ENCODE measurements at places on chromosomes 1 and 21. TPM values are rescaled to one million over a fixed set of nuclear protein-coding genes. Genes with fewer than 3 reads are reported as not detected.

DNA sequence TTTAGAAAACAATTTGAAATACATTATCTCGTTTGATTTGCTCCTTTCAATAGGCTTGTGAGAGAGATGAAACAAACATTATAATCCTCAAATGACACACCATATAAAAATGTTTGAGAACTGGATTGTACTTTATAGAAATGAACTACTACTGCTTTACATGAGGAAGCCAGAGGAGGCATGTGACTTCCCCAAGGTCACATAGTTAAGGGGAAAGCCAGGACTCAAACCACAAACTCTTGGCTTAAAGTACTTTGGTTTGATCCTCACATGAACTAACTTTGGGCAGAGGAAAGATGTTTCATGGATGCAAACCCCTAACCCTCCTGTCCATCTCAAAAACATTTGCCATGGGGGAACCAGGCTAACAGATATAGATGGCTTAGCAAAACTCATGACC, 4.7 kb downstream of the ARHGEF11 start:
- no peak overlapping the region for H3K27ac ChIP-seq
- H3K27me3 ChIP-seq, result no peaks in the 10 kb centered on the region
- H3K4me1 ChIP-seq, result peaks cover 45% of the 10 kb centered on the region

DNA sequence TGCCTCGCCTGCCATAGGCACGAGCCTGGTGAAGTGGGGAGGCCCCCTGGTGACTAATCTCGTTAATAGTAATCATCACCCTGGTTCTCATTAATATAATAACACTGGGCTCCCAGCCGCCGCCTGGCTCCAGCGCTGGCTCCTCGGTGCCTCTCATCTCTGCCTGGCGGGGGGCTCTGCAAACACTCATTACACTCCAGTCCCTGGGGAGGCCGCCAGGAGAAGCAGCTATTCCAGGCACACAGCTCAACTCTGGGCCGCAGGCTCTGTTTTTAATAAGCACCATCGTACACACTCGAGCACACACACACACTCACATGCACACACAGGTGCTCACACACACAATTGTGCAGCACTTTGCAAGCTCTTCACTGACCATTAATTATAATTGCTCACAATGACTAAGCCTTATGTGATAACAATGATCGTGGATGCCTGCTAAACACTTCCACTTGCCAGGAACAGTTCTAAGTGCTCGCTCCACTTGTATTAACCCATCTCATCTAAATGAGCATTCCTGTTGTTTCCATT, 52.2 kb downstream of the SDC3 start:
- no peak overlapping the region for H3K4me3 ChIP-seq
- no peaks in the 10 kb centered on the region for H3K4me1 ChIP-seq
- H3K36me3 ChIP-seq, result no peaks in the 10 kb centered on the region
- H3K27me3 ChIP-seq, result no peaks in the 10 kb centered on the region

GRCh38 chr21:45994086-45994661, 12.6 kb downstream of the COL6A1 start:
- H3K27ac ChIP-seq, result peak overlapping the region; percentile 60
- DNase-seq, result no peak
- H3K27me3 ChIP-seq, result no peaks in the 10 kb centered on the region
- no peaks in the 10 kb centered on the region for H3K4me1 ChIP-seq
- H3K36me3 ChIP-seq, result no peaks in the 10 kb centered on the region

ST6GALNAC3 gene
- total RNA-seq, result 3.9 TPM

All from gastrocnemius medialis (tissue), 4 donors.